GM23248 (cell line): ENCODE measurements at places on chromosomes 2 and 18.

DNA sequence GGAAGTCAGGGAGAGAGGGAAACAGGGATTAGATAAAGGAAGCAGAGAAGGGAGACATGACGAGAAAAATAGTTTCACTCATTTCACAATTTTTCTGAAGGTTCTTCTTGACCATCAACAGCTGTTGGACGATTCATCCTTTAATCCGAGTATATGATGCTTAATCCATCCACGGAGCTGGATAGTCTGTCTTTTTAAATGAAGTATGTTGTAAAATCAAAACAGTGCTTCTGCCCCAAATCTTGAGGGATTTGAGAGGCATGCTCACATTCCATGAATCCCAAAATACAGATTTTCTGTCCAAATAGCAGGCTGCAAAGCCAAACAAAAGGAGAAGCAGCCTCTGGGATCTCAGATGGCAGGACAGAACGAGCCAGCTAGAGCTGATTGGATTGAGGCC lies 47.5 kb downstream of the EPAS1 start:
- DNase-seq: no peak

GRCh38 chr2:173028671-173029070 lies 47.0 kb upstream of the MAP3K20 start:
- DNase-seq: no peak

DNA sequence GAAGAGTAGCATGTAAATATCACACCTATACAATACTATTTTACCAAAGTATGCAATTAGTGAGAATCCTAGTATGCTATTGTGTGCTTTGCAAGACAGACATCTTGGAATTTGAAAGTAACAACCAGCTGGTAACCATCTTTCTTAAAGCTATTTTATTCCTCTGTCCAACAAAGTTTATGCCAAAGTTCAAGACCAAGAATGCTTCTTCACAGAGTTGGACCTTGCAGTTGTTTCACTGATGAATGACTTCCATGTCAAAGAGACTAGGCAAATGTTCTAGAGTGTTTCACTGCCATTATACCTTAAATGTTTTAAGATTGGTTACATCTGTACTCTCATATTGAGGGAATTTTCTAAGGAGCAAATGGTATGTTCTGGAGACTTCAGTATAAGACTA lies 215.2 kb upstream of the CRIM1 start:
- no peak for DNase-seq

DNA sequence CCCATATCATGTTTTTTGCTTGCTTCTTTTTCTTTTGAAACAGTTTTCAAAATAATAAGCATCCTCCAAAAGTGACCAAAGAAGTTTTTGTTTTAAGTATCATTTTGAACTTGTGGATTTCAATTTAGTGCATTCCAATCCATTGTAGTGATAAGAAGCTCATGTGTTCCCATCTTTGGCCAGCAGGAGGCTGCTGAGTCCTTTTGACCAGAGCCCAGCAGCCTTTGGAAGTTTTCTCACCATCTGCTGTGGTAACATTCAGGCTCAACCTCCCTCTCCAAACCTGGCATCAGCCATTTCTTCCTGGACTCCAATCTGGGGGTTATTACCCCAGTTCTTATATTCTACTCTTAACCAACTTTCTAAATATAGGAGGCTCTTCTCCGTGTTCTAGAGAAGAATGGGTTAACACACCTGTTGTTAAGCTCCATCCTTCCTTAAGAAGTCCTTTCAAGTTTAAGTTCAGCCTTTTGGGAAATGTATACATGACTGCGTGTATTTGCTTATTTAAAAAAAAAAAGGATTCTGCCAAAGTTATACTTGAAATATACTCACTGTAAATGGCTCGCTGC lies 39.0 kb upstream of the MAL start:
- peak; percentile 77 for DNase-seq

DNA sequence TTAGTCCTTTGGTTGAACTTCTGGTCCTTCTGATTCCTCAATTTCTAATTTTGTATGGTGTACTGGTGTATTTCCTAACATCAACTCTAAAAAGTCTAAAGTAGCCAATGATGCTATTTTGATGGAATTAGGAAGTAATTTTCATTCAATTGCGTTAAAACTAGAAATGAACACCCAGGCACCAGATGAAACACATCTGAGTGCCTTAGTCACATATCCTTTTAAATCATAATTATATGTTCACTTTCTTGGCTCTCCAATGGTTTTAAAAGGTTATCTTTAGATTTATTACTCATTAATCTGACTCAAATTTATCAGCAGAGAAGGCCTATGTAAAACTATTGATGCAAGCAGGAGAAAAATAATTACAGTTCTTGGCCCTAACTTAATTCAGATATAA lies 119.7 kb downstream of the GAREM1 start:
- peak; percentile 63 for DNase-seq

GRCh38 chr18:58468191-58468590 lies 160.7 kb downstream of the ALPK2 start:
- no peak for DNase-seq

GRCh38 chr2:208192611-208193236 lies 2.9 kb upstream of the C2orf80 start:
- DNase-seq: no peak

DNA sequence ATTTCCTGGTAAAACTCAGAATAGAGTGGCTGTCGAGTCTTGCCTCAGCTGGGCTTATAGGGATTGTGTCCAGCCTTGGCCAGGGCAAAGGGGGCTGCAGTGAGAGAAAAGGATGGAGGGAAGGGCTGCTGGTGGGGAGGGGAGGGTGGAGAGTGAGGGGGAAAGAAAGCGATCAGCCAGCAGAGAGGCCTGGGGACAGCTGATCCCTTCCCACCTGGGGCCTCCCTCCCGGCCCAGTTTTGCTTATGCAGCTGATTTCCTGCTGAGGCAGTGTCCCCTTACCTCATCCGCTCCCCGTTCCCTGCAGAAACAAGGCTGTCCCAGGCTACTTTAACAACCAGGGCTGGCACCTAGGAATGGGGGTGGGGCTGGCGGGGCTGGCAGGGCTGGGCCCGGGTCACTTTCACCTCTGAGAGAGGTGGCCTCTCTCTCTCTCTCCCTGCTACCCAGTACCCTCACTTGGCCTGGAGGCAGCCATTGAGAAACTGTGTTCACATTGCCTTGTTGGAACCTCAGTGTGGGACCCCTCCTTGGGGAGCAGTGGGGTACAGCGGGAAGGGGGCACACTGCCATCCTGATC lies 12.2 kb upstream of the GMPPA start:
- DNase-seq: no peak

DNA sequence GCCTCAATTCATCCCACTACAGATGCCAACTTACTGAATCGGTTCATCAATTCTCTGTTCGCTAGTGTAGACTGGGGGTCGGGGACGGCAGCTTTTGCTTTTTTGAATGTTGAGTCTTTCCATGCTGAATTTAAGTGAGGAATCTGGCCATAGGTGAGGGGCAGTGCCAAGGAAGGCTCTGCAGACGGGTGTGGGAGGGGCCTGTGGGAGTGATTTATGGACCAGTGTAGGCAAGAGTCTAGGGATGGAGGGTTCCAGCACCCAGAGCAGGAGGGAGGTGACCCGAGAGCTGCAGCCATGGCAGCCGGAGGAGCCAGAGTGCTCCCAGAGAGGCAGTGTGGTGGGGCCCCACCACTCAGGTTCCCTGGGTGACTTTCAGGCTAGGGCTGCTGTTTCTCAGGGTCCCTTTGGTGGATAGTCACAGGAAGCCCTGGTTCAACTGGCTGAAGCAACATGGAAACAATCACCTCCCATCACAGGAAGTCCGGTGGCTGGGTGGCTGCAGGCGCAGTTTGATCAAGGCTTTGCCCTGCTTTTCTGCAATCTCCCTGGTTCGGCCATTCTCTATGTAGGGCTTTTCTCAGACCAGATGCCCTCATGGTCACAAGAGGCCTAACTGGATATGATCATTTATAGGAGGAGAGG lies 16.9 kb upstream of the TEX44 start:
- DNase-seq: no peak

- DNase-seq: no peak
These were observed 428.9 kb downstream of the MBD2 start for GRCh38 chr18:53795610-53796009.

GRCh38 chr2:6930923-6931647 lies 13.9 kb downstream of the RNF144A start:
- no peak for DNase-seq

DNA sequence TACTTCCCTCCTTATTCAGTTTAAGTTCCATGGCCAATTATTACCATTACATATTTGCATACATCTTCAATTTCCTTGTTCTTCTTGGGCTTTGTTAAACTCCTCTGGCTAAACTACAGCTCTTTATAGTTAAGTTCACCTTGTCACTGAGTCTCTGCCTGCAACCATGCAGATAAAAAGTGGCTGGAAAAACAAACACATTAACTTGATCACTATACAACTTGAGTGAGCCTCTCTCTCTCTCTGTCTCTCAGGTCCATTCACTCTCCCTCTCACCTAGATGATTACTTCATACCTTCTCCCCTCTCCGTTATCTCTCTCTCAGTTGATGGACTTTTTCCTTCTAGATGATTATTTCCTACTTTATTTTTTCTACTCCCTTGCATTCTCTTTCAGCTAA lies 30.3 kb downstream of the GCFC2 start:
- DNase-seq: no peak

GRCh38 chr18:29181151-29181901 lies 1004.4 kb upstream of the CDH2 start:
- DNase-seq: peak; percentile 97

DNA sequence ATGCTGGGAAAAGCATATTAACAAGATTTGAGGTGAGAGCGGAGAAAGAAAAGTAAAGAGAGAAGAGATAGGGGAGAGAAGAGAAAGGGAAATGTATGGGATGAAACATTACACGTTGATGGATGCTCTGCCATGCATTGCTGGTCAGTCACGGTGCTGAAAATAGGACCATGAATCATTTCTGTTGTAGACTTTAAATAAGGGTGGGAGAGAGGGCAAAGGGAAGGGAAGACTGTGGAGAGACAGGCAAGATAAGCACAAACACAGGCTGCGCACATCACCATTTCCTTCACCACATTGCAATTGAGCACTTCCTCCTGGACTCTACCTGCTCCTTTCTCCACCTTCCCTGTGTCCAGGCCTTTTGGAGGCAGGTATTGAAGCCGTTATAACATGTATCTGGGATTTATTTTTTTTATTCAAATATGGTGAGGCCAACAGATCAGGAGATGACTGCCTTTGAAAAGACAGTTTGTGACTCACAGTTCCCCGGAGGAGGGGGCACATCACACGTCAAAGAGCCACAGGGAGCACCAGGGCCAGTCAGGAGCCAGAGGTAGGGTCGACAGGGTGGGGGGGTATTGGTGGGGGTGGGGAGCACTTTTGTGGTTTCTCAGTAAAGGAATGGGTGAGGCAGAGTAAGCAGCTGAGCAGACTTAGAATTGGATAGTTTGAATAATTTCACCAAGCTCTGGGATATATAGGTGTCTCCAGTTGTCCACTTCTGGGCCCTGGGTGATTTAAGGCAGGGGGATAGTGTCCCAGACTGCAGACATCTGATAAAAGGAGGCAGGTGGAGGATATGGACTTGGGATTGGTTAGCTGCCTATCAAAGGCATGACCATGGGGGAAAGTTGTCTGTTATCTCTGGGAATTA lies 372.8 kb upstream of the ST6GAL2 start:
- DNase-seq: no peak

DNA sequence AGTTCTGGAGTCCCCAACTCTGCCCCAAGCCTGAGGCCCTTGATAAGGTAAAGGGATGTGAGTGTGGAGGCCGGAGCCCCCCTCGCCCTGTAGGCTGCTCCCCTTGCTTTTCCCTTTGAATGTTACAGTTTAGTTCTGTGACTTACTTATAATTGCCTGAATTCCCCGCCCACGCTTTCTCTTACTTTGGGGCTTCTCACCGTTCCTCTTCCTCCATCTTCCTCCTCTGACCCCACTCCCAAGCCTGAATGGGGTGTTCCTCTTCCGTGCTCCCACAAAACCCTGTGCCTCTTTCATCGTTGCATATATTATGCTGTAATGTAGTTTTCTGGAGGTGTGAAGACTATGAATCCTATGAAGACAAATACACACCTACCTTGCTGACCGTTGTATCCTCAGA lies 15.0 kb upstream of the IL1RN start:
- no peak for DNase-seq
